ENCODE measurements at places on chromosomes 12 and 14.

DNA sequence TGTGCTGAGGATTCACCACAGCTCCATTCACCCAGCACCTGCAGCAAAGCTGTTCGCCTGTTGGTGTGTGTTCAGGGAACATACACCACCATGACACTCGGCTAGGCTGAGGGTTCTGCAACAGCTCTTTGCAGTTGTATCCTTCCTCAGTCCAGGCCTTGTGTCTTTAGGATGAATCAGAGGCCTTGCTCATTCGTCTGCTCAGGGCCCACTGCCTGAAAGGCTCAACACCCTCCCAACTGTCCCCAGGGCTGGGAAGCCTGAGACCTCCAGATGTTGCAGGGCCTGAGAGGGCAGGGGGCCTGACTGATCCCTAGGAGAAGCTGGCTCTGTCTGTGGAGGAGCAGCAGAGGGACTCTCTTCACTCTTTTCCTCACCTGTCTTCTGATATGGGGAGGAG is 11.2 kb downstream of the ZDHHC22 start:
- no peak for DNase-seq

DNA sequence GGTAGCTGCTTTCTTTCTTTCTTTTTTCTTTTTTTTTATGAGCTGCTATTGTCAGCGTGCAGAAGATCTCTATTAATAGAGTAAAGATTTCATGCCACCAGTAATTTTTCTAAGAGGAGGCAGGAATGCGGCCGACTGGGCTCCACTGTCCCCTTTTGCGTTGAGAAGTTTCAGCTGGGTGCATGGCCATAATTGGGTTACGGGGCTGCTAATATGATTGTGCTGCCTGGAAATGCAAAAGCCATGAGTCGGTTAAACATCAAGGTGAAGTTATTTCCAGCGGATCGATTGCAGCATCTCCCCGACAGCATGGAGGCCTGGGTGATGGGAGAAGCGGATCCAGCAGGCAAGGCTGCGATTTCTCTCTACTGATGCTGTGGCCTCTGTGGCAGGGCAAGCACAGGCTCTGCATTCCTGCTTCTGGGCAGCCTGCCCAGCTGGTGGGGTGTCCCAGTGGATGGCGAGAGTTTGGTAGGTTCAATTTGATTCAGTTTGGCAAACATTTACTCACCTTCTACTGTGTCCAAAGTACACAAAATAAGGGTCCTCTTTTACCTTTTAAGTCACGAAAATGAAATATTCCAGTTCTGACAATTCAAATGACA is 54.4 kb upstream of the PRMT8 start:
- no peak for DNase-seq

DNA sequence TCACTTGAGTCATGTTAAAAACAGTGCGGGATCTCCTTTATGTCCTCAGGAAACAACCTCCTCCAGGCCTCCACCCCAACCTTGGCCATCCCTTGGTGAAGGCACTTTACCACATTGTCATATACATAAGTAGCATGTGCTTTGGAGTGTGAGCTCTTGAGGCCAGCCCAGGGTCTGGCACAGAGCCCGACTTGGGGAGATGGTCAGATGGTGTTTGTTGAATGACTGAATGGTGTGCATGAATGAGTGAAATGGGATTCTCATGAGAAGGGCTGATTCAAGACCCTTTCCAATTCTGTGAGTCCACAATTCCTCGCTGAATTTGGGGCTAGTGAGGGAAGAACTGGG is 52.9 kb upstream of the DLK1 start:
- no peak for DNase-seq

GRCh38 chr12:59193476-59194050 is 273.3 kb upstream of the LRIG3 start:
- no peak for DNase-seq

DNA sequence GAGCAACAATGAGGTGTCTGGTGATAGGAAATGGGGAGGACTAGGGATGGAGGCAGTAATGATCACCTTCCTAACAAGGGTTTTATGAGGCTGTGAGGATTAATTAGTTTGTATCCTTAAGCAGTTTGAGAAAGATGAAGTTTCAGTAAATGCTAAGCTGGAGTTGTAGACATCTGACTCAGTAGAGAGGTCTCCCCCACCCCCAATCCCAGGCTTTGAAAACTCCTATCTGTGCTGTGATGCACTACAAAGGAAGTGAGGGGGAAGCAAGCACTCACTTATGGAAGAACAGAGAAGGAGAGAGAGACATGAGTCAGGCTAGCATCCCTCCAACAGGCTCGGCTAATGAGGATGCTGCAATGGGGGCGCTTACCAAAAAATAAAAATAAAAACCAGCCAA is 5.5 kb upstream of the BCL11B start:
- no peak for DNase-seq

DNA sequence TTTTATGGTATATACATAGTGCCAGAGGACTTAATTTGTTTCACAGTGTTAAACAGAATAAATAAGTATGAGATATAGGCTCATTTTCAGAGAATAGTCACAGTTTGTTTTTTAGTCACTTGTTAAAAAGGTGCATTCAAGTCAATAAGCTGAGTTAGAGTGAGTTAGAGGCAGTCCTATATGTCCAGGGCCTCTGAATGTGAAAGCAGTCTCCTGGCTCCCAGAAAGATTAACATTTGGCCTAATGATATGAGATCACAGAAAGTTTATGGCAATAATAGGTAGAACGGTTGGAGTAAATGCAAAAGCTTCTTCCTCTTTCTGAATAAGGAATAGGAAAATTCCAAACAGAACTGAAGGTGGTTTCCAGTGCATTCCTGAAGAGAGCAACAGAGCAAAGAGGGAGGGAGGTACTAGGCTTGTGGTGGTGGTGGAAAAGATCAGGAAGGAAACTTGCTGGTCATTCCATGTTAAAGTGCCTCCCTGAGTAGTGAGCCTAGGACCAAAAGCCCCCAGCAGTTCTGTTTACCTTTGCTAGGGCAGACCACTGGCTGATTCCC is 54.4 kb downstream of the SLC38A4 start:
- DNase-seq = no peak

DNA sequence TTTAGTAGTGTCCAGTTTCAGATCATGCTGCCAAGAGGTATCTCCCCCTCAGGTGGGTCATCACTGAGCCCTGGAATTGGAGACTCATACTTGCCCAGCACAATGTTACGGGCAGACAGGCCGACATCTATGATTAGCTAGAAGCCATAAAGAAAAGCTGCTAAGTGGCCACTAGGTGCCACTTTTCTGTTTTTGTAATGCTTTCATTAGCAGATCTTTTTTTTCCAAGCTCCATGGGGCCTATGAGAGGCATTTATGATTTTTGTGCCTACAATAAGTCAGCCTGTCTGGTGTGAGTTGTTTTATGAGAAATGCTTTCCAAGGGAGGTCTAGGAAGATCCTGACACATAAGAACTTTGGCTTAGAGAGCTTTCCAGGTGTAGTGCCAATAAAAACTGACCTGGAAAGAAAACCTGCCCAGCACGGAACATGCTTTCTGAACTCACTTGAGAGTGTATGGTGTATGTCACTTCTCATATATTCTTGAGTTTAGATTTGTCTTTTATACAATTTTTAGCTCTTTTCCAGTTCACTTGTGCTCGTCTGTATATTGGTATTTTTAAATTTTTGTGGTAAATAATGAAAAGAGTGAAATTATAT is 21.8 kb upstream of the SMCO2 start:
- peak; percentile 66 for DNase-seq

DNA sequence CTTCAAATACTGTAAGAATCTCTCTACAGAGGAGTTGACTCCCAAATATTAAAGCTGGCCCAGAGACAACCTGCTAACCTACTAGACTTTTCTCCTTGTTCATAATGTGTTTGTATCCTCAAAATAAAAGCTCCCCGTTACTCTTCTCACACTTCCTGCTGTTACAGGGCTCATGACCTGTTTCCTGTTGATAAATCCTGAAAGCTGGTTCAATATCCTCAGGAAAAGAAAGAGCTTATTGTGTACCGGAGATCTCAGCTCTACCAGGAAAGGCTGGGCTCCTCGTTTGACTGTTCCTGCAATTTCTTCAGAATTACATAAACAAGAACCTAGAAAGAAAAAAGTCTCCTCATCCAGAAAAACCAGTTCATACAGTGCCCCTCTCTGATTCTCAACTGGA is 30.8 kb downstream of the CLEC1A start:
- no peak for DNase-seq

- DNase-seq = peak; percentile 32
Measured at GRCh38 chr14:34569750-34570149, 30.2 kb upstream of the EAPP start.

DNA sequence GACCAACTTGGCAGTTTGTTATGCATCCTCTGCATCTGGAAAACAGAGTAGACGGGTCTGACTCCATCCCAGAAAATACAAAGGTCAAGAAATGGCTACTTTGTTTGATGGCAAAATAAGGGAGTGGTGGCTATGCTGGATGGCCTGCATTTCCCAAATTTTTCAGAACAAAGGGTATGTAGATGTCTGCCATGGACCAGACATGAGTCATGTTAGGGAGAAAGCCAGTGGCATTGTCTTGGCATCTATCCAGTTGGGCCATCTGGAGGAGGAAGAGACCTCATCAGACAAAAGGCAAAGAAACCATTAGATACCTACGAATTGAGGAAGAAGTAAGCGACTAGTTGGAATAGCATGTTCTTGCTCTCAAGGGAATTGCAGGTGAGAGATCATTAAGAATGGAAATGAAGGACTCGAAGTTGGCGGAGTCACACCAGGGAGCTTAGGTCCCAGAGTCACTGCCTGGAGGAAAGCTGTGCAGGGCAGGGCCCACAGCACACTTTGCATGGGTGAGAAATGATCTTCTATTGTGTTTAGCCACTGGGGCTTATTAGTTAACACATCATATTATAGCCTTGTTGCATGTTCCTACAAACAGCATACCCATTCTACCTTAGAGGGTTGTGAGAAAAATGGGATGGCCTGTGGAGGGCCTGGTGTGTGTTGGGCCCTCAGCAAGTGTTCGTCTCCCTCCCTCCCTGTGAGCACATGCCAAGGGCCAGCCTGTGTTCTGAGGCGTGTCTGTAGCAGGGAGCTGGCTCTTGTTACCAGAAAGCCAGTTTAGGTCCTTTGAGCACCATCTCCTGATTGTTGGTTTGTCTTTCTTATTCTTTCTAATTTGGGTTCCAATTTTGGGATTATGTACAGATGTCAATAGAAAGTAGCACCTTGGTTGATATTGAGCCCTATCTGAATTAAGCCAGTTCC is 119.4 kb downstream of the KTN1 start:
- DNase-seq = peak; percentile 56

DNA sequence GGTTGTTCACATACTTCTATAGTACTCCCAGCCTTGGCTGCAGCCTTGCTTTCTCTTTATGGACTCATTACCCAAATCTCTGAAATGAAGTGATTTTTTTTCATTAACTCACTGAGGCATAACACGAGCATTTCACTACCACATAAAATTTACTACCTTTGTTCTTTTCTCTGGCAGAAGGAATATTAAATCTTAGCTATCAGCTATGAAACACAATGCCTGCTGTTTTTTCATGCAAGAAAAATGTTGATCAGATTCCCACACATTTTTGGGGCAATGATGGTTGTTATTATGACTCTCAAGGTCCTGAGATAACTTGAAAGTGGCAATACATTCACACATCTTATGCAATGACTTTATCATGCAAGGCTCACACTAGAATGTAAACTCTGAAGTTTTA is 225.3 kb upstream of the ATP2B1 start:
- no peak for DNase-seq

DNA sequence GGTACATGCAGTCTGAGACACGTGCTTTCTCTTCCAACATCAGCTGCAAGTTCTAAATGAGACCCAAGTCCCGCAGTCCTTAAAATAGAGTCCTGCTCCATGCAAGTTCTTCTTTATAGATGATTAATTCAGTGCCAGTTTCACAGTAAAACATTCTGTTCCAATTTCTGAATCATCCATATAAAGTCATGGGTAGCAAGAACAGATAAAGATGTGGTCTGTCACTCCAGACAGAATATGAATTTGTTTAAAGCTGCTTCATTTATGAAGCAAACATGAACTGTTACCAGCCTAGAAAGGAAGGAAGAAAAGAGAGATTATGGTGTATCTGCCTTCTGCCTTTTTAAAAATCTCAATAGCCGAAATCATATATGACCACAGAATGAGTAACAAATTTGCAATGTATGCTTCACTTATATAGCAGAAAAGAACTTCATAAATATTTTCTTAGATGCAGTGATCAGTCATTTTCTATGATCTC is 83.3 kb downstream of the KITLG start:
- no peak for DNase-seq
